NCI-H1417 treated with DMSO at 0.1 percent for 48 hours (cell line): ENCODE measurements at places on chromosomes 2 and 18.

DNA sequence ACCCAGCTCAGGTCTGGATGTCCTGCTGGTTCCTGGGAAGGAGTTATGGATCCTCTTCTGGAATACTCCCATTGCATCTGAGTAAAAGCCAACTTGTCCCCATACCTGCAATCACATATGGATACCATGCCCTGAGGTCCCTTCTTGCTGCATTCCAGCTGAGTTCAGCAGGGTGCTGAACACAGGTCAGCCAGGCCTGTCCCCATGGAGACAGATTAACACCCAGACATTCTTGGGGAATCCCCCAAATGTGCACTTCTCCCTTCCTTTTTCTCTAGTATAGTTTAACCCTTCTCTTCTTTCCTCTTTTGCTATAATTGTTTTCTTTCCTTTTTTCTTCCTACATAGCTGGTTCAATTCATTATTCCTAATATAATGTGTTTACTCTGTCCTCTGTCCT is 799.6 kb upstream of the HS6ST1 start:
- DNase-seq, result no peak

DNA sequence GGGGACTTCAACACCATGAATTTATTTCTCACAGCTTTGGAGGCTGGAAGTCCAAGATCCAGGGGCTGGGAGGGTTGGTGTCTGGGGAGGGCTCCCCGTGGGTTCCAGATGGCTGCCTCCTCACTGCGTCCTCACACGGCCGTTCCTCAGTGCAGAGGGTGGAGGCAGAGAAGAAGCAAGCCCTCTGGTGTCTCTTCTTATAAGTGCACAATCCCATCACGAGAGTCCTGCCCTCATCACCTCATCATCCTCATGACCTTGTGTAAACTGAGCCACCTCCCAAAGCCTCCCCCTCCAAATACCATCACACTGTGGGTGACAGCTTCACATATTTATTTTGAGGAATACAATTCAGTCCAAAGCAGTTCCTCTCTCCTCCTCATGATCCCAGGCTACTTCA is 26.3 kb downstream of the TMEM163 start:
- no peak for DNase-seq

- DNase-seq, result no peak
Observed at GRCh38 chr2:42865884-42866881, 73.8 kb upstream of the HAAO start.

DNA sequence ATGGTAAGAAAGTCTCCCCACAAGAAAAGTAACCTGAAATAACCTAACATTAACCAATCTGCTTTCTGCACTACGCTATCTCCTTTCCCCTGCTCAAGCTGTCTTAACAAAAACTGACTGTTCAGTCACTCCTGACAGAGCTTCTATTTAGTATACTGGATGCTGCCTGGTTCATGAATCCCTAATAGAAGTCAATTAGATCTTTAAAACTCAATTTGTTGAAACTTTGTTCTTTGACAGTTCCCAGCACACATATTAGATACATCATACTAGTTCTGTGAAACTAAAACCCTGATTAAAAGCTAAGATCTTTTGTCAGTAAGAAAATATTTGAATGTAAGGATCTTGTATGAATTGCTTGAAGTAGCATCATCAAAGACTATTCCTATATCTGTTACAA is 287.4 kb downstream of the RBM43 start:
- no peak for DNase-seq

GRCh38 chr18:9714266-9715087 is 6.4 kb downstream of the RAB31 start:
- no peak for DNase-seq

GRCh38 chr2:10014418-10015190 is 28.7 kb upstream of the KLF11 start:
- no peak for DNase-seq

GRCh38 chr18:35730691-35731370 is 149.3 kb downstream of the GALNT1 start:
- DNase-seq, result no peak

- no peak for DNase-seq
Observed at GRCh38 chr18:523561-523960, 23.1 kb upstream of the COLEC12 start.

DNA sequence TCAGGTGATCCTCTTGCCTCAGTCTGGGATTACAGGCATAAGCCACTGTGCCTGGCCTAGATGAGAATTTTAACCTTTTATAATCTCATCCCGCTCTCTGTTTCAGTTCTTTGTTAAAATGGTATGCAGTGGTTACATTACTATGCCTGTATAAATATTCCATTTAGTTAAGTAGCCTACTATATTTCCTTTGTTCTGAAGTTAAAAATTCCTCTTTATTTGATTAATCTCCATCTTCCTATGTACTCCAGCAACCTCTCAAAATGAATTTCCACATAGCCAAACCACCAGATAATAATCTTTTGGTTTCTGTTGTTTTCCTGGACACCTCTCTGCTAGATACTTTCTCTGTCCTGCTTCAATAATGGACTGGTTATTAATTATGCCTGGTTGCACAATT is 15.8 kb downstream of the RAB10 start:
- no peak for DNase-seq

- DNase-seq, result no peak
Observed at GRCh38 chr2:190365499-190366204, 22.3 kb downstream of the INPP1 start.

DNA sequence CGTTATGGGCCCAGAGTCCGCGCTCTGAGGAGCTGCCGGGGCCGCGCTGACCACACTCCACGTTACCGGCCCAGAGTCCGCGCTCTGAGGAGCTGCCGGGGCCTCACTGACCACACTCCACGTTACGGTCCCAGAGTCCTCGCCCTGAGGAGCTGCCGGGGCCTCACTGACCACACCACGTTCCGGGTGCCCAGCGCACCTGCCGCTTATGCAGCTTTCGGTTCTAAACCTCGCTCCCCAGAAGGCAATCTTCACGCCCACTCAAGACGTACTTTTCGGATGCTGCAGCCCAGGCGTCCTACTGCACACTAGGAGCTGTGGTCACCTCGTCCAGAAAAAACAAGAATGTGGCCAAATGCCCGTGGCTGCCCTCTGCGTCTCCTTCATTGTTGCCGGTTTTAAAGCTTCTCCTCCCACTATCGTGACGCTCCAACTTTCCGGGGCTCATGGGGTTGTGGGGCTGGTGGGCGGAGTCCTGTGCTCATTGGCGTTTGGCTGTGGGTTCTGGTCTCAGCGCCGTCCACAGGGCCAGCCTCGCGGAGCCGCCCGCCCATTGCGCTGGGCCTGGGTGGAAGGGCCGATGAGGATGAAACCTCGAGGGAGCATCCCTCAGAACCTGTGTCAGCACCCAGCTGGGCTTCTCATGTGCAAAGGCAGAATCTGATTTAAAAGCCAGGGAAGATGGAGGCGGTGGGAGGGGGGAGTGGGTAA is 11.9 kb downstream of the KCNG2 start:
- no peak for DNase-seq

GRCh38 chr2:188416367-188416766 is 124.7 kb downstream of the GULP1 start:
- no peak for DNase-seq

DNA sequence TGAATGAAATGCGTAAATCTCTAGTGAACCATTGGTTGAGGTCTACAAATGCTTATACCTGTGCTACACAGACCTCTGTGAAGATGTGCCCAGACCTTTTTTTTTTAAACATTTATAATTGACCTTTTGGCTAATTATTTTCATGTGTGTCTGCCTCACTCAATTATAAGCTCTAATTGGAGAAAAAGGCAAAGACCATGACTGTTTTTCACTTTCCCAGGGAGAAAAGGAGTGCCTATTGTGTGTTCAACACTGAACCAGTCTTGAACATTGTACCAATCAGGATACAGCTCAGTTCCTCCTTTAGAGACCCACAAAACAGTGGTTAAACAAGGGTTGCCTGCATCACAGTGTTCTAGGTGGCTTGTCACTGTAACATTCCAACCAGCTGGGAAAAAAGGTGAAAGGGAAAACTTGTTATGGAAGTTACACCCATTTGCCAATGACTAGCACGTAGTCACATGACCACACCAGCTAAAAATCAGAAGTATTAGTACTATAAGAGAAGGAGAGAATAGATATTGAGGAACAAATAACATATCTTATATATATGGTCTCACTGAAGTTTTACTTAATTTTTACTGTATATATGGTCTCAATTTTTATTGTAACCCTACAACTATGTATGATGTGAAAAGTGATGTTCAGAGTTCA is 13.4 kb downstream of the TANK start:
- no peak for DNase-seq

- DNase-seq, result no peak
Observed at GRCh38 chr2:172905937-172906811, 169.5 kb upstream of the MAP3K20 start.

DNA sequence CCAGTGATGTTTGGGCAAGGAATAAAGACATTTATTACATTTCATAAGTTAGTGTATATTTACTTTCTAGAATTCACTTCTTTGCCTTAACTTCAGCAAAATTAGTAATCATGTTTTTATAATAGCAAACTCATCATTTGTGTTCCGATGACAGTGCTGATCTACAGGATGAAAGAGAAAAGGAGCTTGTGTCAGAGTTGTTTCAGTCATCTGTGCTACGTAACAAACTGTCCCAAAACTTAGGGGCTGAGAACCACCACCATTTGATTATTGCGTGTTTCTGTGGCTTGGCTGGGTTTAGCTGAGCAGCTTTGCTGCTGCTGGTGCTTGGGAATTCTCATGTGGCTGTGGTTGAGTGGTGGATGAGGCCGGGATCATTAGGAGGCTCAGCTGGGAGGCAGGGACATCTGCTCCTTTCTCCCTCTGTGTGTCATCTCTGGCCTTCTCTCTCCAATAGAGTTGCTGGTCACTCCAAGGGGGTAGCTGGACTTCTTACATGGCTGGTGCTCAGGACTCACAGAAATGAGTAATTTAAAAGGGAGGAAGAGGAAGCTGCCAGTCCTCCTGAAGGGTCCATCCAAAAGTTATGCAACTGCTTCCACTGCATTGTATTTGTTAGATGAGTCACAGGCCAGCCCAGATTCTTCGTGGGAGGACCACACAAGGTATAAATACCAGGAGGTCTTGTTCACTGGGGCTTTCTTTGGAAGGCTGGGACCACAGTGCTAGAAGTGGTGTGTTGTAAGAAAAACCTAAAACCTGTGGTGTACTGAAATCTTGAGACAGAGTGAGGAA is 43.4 kb upstream of the HAAO start:
- DNase-seq, result no peak

GRCh38 chr2:102724016-102724490 is 37.8 kb upstream of the TMEM182 start:
- DNase-seq, result no peak

DNA sequence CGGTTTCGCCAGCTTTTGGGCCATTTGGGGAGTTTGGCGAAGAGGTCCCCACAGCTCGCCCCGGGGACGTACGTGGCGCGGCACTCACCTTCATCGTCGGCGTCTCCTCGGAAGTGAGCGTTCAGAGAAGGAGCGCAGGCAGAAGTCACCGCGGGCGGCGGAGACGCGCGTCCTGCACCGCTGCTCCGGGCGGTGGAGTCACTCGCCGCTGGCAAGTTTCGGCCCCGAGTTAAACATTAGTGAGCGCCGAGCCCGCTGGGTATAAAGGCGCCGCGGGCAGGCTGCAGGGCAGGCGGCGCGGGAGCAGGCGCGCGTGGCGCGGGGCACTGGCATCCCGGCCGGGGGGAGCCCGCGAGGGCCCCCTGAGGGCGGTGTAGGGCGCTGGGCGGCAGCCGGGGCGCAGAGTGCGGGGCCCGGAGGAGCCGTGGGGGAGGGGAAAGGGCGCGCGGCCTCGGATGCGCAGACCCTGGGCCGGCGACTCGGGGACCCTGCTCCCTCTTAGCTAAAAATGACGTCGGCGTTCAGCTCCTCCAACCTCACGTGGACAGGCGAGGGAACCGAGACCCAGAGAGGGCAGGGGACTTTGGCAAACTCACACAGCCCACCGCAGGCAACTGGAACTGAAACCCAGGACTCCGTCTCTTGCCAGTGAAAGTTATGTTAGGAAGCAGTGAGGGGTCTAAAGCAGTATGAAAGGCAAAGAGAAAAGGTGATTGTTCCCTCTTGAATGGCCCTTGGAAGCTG is at the start of gene DPP4:
DPP4 (minus strand) TSS at position 328 of the 744 bp plus-strand sequence; CDS start at position 94, 234 bp downstream.
- DNase-seq, result no peak

DNA sequence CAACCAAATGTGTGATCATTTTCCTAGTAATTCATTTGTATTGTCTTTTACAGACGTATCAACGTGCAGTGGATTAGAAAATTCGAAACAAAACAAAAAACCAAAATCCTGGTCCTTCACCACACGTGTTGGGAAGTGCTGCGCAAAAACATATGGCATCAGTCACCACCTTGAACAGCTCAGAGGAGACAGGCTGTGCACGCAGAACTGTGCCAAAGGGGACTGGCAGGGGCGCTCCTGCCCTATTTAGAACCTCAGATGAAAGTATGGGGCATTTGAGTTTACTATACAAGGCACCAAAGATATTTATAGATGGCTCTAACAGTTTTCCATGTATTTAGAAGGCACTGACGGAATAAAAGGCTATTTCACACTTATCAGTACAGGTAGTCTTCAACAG is 42.3 kb downstream of the NOL10 start:
- DNase-seq, result no peak

GRCh38 chr18:52334896-52335295 is 5.1 kb upstream of the DCC start:
- no peak for DNase-seq

DNA sequence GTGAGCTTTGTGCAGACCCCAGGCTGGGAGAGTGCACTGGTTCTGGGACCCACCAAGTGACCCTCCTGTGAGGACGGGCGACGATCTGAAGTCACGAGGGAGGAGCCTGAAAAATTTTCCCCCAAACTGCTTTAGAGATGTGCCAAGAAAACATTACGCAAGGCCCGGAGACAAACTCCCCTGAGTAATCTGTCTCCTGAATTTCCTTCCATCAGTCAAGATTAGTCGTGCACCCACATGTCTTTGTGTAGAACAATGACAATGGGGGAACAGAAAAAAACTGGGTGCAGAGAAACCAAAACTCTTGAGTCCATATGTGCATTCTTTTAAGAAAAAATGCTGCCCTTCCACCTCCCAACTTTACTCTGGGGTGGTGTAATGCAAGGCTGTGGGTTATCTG is 12.6 kb upstream of the NCK2 start:
- DNase-seq, result no peak
